H7 (cell line): ENCODE measurements at places on chromosomes 5 and 9.

- no peak for DNase-seq
Measured at GRCh38 chr9:132487351-132487791, 77.4 kb downstream of the CFAP77 start.

- DNase-seq, result no peak
Measured at GRCh38 chr5:40221796-40222195, 457.9 kb upstream of the PTGER4 start.

GRCh38 chr5:143583409-143583808, 179.9 kb upstream of the NR3C1 start:
- no peak for DNase-seq

- DNase-seq, result no peak
Measured at GRCh38 chr5:141521244-141521781, 32.4 kb downstream of the PCDHGC5 start.

- DNase-seq, result no peak
Measured at GRCh38 chr9:131187957-131188356, 62.6 kb downstream of the NUP214 start.

DNA sequence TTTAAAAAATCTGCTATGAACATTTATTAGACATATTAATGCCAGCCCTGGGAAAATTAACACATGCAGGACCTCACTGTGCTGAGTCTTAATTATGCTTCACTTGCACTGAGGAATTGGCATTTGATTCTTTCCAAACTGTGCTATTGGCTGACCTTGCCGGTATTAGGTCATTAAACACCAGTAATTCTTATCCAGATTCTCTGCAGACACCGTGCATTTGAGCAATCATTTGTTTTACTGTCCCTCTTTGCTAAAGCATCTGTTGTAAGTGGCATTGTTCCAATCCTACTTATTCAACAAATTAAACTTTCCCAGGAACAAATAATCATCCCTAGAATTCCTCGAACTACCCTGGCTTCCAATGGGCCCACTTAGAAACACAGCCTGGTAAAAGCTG, 145.0 kb downstream of the SLC12A2 start:
- no peak for DNase-seq

DNA sequence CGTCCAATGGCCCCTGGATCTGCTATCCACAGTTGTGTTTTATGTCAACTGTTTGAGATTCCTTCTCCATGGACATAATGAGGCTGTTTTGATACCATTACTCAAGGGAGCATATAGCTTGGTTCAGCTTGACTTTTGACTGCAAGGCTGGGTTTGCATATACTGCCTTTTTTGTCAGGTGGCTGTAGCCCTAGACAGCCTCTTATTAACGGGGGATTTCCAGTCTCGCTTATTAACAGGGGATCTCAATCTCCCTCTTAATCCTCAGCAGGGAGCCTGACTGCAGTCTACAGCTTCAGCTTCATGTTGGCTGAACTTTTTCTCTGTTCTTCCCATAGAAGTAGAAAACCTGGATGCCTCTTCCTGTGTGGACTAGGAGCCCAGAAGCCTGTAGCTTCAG, 73.7 kb upstream of the TNC start:
- DNase-seq, result no peak

GRCh38 chr9:134005381-134005780, 13.3 kb upstream of the VAV2 start:
- no peak for DNase-seq

GRCh38 chr9:128001779-128002298, 21.1 kb upstream of the EEIG1 start:
- peak; percentile 70 for DNase-seq

DNA sequence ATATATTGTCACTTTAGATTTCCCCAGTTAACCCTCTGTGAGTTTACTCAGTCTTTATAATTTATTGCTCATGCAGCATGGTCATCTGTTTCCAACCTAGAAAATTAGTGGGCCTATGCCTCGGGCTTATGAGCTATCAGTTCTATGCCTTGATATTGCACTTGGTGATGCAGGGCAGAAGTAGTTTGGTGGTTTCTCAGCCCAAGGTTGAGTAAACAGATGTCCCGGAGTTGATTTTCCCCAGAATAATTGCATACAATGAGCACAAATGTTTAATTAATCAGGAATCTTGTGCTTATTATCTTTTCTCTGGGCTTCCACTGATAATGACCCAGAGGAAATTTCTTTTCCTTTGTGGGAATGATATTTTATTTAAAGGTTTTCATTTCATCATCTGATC, 474.0 kb downstream of the CCDC171 start:
- DNase-seq, result no peak

DNA sequence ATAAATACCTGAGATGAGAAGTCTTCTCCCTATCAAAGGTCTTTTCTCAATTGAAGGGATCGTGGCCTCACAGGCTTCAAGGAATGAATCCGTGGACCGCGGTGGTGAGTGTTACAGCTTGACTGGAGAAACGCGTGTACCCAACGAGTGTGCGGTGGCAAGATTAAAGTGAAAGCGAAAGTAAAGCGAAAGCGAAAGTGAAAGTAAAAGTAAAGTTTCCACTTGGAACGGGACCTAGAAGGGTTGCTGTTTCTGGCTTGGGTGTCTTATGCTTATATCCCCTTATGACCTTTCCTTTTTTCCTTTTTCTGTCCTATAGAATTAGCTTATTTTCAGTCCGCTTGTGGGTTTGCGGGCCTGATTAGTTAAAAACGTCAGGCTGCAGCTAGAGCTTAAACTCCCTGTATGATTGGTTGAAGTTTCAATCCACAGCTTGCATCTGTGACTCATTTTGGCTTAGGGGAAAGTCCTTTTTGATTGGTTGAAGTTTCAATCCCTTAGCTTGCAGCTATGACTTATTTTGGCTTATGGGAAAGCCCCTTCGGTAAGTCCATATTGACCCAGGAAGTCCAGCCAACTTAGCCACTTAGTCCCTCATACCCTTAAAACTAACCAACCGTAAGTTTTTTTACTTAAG, 924.3 kb upstream of the CDH10 start:
- no peak for DNase-seq

DNA sequence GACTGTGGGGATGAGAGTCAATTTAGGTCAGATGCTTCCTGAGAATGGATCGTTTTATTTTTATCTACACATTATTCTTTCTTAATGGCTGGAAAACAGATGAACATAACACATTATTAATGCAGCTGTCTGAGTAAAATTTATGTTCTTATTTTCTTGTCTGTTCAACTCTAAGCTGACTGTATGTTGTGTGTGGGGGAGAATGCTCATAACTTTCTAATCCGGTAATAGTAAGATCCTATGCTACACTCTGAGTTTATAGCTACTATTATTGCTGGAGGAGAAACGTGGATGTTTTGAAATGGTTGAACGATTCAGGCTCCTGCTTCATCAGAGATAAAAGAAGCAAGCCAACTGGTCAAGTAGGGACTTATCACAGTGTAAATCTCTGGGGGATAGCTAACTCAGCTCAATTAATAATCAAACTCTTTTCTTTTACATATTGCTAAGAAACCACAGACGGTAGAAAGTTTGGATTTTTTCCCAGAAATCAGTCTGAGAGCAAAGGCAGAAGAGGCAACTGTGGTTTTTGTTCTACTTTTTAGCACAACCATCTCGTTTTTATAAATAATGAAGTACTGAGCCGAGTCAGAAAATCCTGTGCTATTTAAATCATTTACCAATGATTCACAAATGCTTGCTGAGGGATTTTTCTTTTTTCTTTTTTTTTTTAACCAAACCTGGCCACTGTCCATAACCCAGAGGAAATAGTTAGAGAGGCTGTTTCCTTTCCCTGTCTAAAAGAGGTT, 265.0 kb upstream of the FAM174A start:
- DNase-seq, result no peak

DNA sequence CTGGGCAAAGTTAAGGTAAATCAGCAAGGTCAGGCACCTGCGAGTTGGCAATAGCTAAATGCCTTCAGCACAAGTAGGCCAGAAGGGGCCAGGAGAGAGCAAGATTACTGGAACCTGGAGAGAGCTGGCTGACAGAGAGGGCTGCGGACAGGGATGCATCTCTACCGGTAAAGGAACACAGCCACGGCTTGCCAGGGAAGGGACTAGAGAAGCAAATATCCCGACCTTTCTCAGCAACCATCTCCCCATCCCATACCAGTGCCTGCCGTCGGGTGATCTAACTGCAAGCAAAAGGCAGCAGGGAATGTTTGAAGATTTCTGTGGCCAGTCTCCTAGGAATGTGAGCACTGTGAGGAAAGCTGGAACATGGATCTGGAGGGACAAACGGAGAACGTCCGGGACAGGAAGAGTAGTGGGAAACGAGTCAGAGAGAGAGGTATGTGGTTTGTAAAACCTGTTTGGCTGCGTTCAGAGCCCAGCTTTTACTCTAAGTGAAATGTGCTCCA, 15.9 kb upstream of the ABLIM3 start:
- DNase-seq, result peak; percentile 68

GRCh38 chr9:9998491-9999287, 614.1 kb downstream of the PTPRD start:
- DNase-seq, result no peak

DNA sequence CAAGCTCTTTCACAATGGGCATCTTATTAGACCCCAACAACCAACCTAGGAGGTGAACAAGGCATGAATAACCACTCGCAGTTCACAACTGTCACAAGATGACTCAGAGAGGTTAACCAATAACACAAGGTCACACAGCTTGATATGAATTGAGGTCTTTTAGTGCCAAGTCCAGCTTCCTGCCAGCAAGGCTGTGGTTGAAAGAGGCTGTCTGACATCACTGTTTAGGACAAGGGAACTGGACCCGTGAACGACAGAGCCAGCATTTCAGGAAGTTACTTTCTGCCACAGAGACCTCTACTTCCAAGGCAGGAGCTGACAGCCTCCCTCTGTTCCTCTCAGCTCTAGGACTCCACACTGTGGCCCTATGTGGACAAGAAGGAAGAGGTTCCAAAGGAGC, 53.4 kb upstream of the ALDH1B1 start:
- DNase-seq, result no peak

DNA sequence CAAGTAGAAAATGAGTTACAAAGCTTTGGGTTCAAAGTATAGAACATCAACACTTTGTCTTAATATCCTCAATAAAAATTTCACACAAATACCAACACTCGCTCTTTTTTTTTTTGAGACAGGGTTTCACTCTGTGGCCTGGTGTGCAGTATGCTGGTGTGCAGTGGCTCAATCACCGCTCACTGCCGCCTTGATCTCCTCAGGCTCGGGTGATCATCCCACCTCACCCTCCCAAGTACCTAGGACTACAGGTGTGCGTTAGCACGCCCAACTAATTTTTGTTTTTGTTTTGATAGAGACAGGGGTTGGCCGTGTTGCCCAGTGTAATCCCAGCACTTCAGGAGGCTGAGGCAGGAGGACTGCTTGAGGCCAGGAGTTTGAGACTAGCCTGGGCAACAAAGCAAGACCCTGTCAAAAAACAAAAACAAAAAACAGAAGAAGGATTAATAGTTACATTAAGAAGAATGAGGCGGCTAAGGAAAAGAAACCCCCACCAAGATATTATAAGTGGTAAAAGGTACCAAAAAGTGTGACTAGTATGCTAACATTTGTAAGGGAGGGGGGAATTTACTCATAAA, 20.3 kb downstream of the FNBP1 start:
- no peak for DNase-seq

- DNase-seq, result no peak
Measured at GRCh38 chr5:167296066-167296465, 995.4 kb upstream of the WWC1 start.

DNA sequence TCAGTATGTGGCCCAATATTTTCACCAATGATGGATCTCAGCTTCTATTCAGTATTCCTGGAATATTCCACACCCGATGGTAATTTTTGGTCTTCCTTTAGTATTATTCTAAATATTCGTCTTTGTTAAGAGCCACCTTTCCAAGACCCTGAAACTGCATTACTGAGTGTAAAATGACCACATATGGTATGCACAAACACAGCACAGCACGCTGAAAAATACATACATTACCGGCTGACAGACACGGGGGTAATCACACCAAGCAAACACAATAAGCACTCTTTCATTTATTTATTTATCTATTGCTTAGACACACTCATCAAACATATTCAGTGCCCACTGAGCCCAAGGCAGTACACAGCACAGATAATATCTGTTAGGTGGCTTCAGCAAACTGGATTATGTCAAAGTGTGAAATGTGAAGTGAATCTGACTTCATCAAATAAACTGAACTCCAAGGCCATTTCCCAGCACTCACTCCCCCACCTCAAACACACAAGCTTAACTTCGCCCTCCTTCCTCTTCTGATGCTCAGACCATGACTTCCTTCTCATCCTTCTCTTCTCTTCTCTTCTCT, 1637.8 kb upstream of the C9orf72 start:
- DNase-seq, result no peak

DNA sequence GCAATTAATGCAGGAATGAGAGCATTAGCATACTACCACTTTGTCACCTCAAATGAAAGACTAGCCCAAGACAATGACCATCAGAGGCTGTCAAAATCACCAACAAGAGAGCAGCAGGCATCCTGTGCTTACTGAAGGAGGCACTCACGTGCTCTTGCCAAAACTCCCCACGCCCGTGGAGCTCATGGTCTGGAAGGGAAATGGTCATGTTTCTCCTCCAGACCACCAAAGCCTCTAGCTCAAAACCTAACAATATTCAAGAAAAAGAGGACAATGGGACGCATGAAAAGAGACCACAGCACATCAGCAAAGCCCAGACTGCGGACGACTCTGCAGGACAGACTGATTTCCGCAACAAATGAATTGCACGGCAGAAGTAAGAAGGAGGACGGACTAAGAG, 12.8 kb downstream of the AKNA start:
- DNase-seq, result no peak

DNA sequence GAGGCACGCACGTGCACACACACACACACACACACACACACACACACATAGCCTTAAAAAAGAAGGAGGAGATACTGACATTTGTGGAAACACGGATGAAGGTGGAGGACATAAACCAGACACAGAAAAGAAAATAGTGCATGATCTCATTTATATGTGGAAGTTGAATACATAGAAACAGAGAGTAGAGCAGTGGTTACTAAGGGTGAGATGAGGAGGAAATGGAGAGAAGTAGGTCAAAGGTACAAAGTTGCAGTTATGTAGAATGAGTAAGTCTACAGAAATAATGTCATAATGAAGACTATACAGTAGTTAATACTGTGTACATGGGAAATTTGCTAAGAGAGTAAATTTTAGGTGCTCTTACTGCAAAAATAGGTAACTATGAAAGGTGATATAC, 412.2 kb upstream of the CDH9 start:
- no peak for DNase-seq

- no peak for DNase-seq
Measured at GRCh38 chr5:109759306-109759705, 69.6 kb downstream of the MAN2A1 start.

DNA sequence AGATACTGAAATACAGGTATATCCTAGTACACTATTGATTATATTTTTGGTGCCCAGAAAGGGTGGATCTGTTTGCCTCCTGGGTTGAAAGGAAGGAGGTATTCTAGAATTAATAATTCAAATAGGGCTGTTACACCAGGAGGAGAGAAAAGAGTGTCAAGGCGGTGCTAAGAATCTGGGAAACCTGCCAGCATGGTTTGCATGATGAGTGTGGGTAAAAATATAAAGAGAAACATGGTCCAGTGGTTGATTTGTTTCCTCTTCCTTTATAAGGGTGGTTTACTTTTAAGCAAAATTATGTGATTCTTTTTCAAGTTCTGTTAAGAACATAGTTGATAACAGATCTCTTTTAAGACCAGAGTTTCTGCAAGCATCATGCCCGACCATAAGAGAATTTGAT, 69.4 kb upstream of the NFIB start:
- DNase-seq, result no peak

- no peak for DNase-seq
Measured at GRCh38 chr9:27383524-27383923, 86.6 kb upstream of the EQTN start.
